ENCODE measurements at places on chromosomes 12 and 14. TPM values are rescaled to one million over a fixed set of nuclear protein-coding genes. Genes with fewer than 3 reads are reported as not detected.

Gene CALCOCO1
- total RNA-seq = 70.9 TPM

GRCh38 chr12:103840462-103840875 is 565 bp downstream of the NT5DC3 start:
- peak overlapping the region; percentile 85 for H3K4me3 ChIP-seq
- DNase-seq = peak; percentile 14
- H3K4me1 ChIP-seq = peaks cover 11% of the 10 kb centered on the region
- H3K27ac ChIP-seq = no peak overlapping the region
- H3K27me3 ChIP-seq = no peaks in the 10 kb centered on the region
- H3K36me3 ChIP-seq = no peaks in the 10 kb centered on the region

DNA sequence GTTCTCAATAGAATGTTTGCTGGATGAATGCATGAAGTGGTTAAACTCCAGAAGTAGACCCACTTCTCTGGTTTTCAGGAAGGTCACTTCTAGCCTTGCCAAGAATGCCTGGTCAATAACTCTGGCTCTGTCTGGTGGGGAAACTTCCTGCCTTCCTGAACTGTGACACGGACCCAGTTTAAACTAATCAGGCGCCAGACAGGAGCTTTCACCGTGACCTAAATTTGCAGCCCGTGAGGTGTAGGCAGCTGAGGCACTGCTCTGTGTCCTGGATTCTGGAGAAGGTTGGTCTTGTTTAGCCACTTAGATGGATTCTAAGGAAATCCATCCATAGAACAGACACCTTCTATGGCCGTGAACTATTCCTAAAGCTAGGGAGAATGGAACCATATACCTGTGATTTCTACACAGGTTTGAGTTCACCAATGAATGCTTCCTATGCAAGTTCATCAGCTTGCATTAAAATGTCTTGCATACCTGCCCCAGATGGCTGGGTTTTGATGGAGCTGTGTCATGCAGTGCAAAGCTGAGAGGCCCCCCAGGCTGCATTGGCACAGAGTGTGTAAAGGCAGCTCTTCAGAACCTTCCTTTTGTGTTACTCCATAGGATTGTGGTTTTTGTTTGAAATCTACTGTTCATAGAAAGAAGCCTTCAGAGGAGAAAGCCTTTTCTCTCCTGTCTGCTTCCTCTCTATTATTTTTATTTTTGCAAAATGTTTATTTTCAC is 4.4 kb downstream of the CHST11 start:
- H3K4me3 ChIP-seq = no peak overlapping the region
- H3K27ac ChIP-seq = no peak overlapping the region
- peak; percentile 33 for DNase-seq
- peaks cover 41% of the 10 kb centered on the region for H3K4me1 ChIP-seq

Gene OXA1L
- 200 TPM for total RNA-seq

Gene SRRM4
- total RNA-seq = not detected

Gene DTX1
- total RNA-seq = 0.14 TPM
